ENCODE measurements at places on chromosomes 16 and 17.

GRCh38 chr17:27898096-27898495 lies 4.9 kb upstream of the LYRM9 start:
- DNase-seq = no peak

DNA sequence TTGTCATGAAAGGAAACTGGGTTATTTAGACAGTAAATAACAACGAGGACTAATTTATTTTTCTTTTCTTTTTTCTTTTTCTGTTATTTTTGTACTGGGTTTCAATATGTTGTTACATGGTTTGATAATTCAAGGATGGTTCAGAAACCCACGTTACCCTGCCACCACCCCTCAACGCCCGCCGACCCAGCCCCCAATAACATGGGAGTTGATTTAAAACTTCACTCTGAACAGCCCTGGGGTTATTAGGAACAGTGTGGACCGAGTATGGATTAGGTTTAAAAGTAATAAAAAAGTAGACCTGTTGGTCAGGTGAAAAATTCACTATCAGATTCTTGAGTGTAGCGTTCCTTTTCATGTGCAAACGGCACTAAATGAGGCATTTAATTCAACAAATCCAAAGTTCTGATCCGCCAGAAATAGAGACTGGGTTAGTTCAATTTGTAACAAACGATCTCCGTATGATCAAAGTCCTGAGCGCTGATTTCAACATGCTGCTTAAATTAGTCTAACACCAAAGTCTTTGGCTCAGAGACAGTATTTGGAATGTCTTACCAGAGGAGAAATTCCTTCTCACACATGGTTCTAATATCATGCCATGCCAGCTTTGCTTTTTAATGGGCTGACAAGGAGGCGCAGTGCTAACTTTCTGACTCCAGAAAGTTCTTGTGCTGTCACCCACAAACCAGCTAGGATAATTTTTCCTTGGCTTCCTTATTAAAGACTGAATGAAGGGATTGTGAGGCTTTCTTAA lies 173.1 kb upstream of the IRX3 start:
- DNase-seq = no peak

GRCh38 chr16:20782470-20782869 lies 18.7 kb downstream of the ACSM3 start:
- no peak for DNase-seq

DNA sequence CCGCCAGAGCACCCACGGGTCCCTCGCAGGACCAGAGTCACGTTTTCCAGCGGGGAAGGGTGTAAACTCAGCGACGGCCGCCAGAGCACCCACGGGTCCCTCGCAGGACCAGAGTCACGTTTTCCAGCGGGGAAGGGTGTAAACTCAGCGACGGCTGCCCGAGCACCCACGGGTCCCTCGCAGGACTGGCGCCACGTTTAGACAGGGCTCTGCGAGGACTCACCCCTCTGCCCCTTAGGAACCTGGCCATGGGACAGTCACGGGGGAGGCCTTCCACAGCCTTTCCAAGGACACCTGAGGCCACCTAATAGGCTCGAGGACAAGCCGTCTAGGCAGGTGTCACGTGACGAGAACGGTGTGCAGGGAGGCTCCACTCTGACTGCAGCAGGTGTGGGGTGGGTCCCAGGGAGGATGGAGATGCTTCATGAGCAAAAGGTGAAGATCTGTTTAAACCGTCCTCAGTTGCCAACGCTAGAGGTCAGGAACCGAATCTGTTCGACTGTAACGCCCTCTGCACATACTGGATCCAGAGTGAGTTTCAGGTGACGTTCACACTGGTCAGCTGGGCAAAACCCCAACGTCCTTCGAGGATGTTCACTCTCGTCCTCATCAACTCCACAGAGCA lies 48.0 kb upstream of the METRNL start:
- DNase-seq = no peak

- DNase-seq = no peak
These were observed 2.6 kb downstream of the RIPOR1 start for GRCh38 chr16:67531247-67531646.

- no peak for DNase-seq
These were observed 36.3 kb downstream of the DHRS7B start for GRCh38 chr17:21163101-21163500.

DNA sequence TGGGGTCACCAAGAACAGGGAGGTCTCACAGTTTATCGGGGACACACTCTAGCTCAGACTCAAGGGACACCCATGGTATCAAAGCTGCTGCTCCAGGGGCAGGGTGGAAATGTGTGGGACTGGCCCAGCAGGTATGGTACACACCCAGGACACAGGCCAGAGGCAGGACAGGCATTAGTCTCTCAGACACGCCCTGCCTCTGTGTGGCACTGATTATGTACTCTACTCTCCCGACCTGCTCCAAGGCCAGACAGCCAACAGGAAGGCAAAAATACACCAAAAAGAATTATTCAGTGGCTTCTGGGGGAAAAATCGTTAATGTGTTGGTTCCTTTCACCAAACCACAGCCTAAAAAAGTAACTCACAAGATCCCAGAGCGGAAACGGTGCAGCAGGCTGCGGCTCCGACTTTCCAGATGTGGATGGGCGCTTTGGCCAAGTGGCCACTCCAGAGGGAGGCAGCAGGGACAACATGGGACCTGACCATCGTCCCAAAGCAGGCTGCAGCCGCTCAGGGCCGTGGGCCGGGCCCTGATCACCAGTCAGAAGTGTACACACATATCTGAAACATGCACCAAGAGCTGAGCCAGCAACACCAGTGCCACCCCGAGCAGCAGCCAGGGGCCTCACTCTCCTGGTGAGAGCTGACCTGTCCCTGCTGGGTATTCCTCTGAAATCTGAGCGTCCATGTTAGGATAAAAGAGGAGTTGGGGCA lies 1.0 kb upstream of the SIRT7 start:
- DNase-seq = no peak

Data from stimulated activated CD4-positive, alpha-beta T cell treated with anti-CD3 and anti-CD28 coated beads, TNF-alpha, amount 100 ng/mL, for 1 hour (primary cell).